ENCODE measurements at places on chromosomes 2 and 18.

DNA sequence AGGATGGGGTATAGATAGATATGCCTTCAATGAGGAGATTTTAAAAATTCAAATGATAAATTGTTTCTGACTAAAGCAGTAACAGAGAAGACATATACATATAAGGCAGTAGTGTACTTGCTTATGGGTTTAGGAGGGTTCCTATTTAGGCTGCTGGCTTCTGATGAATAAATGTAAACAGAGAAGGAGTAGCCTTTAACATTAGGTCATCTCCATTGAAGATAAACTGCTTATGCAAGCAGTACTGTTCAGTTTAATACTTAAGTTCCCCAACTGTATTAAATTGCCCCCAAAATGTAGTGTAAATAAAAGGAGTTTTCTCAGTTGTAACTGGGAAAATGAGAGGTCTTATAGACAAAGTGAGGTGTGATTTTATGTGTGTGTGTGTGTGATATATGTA, 217.7 kb upstream of the TMEFF2 start:
- no peak for DNase-seq

- DNase-seq = no peak
These were observed 108.2 kb downstream of the BAZ2B start for GRCh38 chr2:159508140-159508539.

DNA sequence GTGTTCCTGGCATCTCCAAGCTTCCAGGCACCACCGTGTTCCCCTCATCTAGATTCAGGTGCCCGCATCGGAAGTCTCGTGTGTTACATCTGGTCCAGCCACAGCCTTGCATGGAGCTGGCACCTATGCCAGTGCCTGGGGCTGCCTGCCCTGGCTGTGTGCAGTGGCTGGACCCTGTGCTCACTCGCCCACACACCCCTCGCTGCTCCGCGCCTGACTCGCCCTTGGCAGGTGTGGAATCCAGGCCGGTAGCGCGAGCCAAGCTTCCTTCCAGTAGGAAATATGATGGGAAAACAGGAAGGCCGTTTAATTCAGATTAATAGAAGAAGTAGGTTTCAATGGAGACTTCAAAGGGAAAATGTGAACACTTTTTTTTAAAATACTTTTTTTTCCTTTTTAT, 78.0 kb downstream of the PTPN4 start:
- DNase-seq = no peak

DNA sequence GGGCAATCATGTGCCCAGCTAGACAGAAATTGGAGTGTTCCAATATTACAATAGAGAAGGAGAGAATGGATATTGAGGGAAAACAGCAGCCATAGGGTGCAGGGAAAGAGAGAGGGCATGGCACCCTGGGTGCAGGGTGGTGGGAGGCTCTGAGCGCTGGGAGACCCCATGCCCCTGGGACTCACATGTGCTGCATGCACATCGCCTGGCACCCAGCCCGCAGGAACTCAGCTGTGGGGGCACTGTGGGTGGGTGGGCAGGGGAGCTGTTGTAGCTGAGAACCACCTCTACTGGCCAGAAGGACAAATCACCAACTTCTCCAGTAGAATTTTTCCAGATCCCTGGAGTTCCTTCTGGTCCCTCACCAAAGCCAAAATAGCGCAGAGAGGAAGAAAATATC, 7.2 kb upstream of the NEURL3 start:
- DNase-seq = no peak

DNA sequence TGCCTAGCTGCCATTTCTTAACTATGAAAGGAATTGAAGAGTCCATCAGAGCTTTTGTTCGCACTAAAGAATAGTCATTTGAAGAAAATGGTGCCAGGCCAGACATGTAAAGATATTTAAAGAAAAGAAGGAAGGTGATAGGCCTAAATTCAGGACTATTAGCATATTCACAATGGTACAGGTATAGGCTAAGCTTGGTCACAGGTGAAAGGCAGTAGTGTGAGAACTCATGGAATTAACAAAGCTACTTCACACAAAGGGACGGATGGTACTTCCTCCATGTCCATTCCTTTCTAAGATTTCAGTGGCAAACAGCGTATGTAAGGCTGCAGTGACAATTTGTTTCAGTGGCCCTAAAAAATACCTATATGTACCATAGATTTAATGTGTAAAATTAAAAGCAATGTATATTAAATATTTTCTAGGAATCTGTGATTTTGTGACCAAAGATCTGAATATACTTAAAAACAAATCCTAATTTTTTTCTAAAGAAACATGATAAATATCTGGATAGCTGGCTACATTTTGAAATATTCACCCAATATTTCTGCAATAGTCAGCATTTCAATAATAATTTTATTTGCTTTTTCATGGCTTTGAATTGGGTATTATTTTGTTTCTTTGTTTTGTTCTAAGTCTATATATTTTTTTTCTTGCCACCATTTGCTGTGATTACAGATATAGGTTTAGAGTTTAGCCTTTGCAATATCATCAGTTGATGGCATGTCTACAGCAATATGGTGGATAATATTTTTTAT, 116.1 kb downstream of the CAMKMT start:
- no peak for DNase-seq

DNA sequence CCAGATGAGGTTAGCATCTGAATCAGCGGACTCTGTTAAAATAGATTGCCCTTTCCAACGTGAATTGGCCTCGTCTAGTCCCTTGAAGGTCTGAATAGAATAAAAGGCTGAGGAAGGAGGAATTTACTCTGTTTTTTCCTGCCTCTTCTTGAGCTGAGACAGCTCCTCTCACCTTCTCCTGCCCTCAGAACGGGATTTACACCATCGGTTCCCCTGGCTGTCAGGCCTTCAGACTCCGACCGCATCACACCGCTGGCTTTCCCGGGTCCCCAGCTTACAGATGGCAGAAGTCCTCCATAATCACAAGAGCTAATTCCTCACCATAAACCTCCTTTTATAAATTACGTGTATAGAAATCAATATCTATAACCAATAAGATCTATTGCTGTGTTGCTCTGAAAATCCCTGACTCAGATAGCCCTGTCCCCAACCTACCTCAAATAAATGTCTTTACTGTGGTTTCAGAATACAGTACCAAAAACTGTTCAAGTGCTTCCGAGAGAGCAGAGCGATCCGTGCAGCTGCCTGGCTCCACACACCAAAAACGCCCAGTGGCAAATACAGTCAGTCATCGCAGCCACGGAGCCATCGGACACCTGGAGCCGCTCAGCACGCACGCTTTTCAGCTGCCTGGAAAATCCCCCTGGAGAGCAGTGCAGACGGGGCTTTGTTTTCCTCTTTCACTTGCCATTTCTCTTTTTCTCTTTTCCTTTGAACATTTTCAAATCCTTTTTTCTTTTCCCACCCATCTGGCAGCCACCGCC, 196.9 kb downstream of the NRP2 start:
- DNase-seq = no peak

- no peak for DNase-seq
These were observed 437.2 kb upstream of the HS6ST1 start for GRCh38 chr2:128755695-128756364.

GRCh38 chr2:180289627-180290026, 282.5 kb upstream of the CWC22 start:
- no peak for DNase-seq

- no peak for DNase-seq
These were observed 3.7 kb downstream of the ALS2 start for GRCh38 chr2:201777043-201777442.

- DNase-seq = no peak
These were observed 8.6 kb upstream of the RND3 start for GRCh38 chr2:150495993-150496627.

DNA sequence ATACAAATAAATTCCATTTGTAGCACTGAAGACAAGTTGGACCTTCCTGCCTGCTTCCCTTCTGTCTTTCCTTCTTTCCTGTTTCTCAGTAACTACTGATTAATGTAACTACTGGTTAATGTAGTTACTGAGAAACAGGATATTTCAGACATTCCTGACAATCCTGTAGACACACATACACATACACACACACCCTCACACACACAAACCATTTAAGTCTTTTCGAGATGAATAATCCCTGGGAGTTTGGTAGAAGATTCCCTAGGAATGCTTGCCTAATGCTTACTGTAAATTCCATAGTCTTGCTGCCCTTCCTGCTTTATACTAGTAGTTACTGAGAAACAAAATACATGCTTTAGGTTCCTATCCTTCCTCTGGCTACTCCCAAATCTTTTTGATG, 83.9 kb downstream of the PIK3C3 start:
- peak; percentile 58 for DNase-seq

DNA sequence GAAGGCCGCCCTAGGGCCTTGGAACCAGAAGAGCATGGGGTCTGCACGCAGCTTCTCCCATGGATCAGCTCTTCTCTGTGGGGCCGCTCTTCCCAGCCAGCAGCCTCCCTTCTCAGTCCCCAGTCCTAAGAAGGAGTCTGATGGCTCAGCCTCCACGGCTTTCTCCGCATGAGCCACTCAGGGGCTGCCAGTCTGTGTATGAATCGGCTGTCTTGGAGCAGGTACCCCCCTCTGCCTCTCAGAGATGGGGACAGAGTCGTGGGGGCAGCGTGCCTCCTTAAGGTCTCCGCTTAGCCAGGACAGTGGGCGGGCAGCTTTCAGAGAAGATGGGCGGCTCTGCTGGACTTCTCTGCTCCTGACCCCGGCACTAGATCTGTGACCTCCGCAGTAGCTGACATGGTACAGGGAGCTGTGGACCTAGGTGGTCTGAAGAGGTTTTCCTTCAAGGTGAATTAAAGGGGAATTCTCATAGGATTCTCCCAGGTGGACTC, 21.6 kb downstream of the INPP5D start:
- no peak for DNase-seq

GRCh38 chr2:232652505-232652851, 19.1 kb downstream of the EFHD1 start:
- no peak for DNase-seq

- DNase-seq = no peak
These were observed 3.0 kb upstream of the GPC1 start for GRCh38 chr2:240432430-240432819.

DNA sequence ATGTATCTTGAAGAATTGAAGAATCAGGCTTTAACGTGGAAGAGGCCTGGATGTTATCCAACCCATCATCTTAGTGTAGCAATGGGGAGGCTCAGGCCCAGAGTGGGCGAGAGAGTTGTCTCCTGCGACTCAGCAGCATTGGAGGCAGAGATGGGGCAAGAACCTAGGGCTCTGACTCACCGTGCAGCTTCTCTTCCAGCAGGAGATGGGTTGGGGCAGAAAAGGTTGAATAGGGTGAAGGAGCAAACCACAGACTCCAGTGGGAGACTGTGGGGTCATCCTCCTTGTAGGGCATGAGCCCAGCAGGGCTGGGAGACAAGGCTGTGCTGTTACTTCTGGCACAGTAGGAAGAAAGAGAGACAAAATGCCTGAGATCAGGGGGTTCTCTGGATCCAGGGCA, 1.4 kb downstream of the IL36RN start:
- no peak for DNase-seq

GRCh38 chr18:10194592-10194991, 259.8 kb upstream of the APCDD1 start:
- no peak for DNase-seq

- DNase-seq = no peak
These were observed 403.8 kb upstream of the ID2 start for GRCh38 chr2:8277921-8278571.

DNA sequence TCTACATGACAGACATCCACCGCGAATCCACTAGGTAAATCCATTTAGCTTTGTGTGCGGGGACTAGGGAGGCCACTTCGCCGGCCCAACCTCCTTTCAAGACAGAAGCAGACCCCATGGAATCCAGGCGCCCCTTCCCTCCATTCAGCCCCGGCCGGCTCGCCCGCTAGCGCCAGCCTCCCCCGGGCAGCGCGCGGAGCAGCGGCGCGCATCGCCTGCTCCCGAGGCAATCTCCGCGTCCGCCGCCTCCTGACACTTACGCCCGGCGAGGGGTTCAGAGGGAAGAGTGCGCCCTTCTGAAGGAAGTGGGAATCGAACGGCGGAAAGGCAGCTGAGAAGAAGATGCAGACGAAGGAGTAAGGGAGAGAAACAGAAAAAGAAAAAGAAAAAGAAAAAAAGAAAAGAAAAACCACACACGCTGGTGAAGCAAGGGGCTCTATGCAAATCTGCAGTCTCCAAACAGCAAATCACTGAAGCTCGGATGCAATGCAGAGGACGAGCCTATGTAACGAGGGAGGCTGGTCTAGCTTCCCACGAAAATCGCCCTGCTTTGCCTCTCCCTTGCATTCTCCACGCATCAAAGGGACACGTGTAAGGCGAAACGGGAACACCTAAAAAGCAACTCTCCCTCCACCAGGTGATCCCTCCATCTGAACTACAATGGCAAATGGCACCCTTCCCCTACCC, 684.4 kb downstream of the NRXN1 start:
- DNase-seq = no peak

DNA sequence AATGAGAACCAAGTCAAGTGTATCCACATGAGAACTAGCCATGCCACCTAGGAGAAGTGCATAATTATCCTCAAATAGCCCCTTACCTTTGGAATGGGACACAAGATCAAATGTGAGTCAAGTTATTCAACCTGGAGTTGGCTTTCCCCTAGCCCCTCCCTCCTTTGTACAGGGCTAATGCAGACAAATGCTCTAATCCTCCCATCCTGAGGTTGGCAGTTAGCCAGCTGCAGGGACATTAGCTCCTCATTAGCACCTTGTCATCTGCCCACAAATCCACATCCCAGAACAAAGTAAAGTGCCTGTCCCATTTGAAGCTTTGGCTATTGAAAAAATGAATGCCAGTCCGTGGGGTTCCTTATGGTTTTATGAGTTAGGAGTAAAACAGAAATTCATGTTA, 294.1 kb upstream of the FANCL start:
- DNase-seq = no peak

DNA sequence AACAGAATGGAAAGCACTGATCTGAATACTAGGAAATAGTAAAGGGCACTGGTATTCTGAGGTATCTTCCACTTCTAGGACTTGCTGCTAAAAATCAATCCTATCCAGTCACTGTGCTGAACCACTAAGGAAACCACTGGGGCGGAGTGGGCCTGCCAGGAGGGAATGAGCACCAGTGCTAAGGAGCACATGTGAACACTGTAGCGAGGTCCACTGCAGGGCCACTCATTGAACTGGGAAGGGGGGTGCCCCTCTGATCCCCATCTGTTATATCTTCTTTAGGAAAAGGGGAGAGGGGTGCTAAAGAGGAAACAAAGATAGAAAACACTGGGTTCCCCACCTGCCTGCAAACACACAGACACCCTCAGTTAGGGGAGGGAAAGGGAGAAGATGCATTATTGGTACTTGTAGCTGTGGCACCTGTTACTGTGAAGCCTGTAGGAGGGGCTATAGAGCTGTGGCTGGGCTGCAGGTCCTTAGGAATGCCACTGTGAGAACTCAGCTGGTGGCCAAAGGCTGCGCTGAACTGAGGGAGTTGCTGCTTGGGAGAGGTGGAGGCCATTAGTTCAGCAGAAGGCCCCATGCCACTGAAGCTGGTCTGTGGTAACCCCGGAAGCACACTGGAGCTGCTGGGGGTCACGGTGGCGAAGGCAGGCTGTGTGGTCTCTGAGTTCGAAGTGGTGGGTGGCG, 81.8 kb downstream of the INO80D start:
- no peak for DNase-seq
